Nephron progenitor cell (in vitro differentiated cells): ENCODE measurements at places on chromosomes 16 and 17.

GRCh38 chr17:33716957-33717356 is 423.9 kb upstream of the ASIC2 start:
- DNase-seq = no peak

DNA sequence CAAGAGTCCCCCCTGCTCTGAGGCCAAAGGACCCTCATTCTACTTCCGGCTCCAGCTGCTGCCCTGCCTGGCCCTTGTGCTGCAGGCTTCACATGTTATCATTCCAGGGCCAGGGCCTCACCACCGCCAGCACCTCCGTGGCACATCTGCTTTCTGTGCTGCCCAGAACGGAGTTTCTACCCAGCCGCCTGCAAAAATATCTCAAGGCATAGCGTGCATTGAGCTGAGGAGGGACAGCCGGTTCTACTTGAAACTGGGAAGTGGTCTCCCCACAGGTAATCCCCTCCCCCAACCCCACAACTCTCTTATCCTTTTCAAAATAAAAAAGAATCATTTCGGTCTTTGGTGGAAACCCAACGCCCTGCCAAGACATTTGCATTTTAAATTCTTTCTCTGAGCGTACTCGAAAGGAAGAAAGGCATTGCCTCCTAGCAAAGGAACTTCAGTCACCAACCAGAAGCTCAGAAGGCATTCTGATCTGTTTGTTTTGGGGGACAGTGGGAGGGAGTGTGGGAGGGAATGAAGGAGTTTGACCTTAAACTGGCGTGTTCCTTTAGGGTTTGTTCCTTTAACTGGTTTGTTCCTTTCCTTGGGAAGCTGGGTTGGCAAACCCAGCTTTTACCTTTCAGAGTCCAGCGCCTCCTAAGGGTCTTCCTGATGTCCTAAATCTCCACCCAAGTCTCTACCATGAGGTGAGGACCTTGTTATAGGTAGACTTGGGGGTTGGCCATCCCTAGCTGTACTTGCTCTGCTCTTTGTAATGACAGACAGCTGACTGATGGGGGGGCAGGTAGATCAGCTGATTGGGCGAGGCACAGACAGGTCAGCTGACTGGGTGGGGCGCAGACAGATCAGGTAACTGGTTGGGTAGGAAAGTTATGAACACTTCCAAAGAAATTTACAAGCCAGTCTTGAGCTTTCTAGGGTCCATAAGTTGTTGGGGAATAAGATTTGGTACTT is 33.4 kb upstream of the PIK3R6 start:
- no peak for DNase-seq

GRCh38 chr16:22425036-22425801 is 50.8 kb upstream of the CDR2 start:
- DNase-seq = no peak

DNA sequence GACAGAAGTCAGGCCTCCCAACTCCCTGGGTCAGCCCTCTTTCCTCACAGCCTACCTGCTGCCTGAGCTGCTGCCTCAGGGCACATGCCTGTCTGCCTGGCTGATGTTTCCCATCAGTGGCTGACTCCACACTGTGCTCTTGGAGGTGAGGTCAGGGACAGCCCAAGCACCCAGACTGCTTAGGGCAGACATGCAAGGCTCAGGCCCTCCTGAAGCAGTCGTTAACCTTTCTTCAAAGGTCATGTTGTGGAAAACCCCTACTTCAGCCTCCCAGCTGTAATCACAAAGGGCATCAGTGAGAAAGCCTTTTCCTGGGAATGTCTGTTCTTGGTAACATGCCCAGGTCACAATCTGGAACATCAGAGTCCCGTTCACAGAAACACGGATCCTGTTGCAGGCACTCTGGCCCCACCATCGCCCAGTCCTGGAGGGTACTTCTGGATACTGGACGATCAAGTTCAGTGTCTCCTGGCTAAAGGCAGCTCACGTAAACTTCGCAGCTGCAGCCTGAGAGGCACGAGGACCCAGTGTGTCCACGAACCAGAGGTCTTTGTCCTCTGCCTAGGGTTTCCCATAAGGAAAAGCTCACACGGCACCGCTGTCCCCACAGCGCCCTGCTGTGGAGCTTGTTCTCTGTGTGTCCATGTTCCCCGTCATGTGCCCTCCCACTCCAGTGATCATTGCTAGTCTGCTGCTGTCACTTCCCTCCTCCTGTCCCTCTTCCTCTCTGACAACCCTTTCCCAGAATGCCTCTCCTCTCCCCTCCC is 54.9 kb downstream of the GNAO1 start:
- peak; percentile 38 for DNase-seq

DNA sequence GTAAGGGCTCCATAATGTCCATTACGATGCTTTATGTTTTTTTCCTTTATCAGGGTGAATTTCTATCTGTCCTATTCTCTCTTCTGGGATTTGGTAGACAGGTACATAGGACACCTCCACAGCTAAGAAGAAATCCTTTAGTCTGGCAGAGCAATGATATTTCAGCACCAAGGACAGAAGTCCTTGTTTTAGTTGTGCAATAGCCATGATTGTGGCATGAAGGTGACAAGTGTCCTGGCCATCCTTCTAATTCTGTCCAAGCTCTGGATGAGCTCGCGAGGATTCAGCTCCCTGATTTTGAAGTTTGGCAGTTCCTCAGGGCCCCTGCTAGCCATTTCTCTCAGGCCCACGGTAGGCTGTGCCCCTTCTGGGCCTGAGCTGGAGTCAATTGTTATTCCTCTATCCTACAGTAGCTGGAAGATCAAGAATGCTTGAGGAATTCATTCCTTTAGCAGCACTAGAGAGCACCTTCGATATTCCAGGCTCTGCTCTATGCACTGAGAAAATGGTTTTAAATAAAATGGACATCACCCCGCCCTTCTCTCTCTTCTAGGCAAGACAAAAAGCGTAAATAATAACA is 320.8 kb downstream of the XYLT1 start:
- DNase-seq = peak; percentile 19

DNA sequence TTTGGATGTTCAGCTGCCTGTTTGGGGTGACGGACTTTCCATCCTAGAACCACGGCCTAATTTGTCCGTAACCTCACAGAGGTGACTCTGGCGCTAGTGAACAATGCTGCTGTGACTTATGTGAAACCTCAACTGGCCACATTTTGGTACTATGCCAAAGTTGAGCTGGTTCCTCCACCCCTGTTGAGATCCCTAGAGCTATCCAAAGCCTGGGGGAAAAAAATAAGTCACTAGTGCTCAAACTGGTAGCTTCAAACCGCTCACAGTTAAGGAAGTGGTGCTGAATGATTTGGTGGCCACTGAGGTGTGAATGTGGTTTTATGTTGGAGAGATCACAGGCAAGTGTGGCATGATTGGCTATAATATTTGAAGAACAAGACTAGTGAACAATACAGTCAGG is 11.3 kb upstream of the TUBG2 start:
- no peak for DNase-seq

GRCh38 chr17:42132941-42133340 is 10.3 kb downstream of the HSPB9 start:
- no peak for DNase-seq

GRCh38 chr16:27960619-27961295 is 102.8 kb downstream of the GSG1L start:
- no peak for DNase-seq

DNA sequence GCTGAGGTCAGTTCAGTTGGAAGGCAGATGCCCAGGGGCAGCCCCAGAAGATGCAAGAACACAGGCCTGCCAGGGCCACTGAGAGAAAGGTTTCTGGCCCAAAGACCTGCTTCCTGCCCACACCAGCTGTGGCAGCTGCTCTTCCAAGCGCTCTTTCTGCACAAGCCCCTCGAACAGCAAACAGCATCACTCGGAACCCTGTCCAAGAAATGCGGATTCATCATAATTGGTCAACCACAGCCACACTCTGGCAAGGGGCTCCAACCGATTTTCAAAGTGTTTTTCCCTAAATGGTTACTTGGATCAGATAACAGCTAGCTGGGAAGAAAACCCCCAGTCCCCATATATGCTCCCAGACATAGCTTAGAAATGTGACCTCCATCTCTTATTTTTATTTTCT is 71.1 kb upstream of the DNAH17 start:
- no peak for DNase-seq

GRCh38 chr16:8489580-8489979 is 100.7 kb downstream of the TMEM114 start:
- no peak for DNase-seq

DNA sequence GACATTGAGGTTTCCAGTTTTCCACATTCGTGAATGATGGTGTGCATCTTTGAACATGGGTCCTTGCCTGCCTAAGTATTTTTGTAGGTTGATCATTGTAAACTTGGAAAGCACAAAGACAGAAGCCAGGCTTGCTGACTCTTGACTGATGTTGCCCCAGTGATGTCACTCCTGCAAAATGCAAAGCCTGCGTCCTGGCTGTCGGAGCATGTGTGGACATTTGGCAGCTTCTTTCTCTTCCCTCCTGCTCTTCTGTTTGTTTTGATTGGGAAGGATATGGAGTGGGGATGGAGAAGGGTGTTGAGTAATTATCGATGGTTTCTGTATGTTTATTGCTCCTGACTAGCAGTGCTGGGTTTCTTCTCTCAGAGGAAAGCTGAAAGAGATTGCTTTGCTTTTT is 3.2 kb downstream of the NDE1 start:
- DNase-seq = no peak

- DNase-seq = no peak
Measured at GRCh38 chr16:56163089-56163488, 28.2 kb upstream of the GNAO1 start.

- DNase-seq = no peak
Measured at GRCh38 chr17:5019475-5019956, 15.7 kb downstream of the SLC52A1 start.

- DNase-seq = no peak
Measured at GRCh38 chr17:44000141-44000860, 4.1 kb upstream of the NAGS start.

GRCh38 chr16:5176505-5176904 is 78.9 kb upstream of the EEF2KMT start:
- DNase-seq = peak; percentile 60

DNA sequence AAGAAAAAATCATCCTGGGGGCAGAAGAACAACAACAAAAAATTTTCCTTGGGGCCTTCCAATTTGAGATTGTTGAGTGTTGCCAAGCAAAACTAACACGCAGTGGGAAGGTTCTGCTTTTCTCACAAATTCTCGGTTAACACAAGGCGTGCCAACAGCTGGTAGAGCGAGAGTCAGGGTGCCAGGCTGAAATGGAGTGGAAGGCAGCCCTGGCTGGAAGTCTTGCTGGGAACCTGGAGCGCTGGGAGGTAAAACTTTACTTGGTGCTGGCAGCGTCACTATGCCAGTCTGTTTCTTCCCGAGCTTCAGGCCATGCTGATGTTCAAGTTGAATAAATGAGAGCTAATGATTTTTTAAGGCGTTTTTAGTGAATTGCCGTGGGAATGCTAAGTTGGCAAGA is 189.4 kb downstream of the WWOX start:
- DNase-seq = no peak
